ENCODE measurements at places on chromosomes 1 and 21.

GRCh38 chr1:241423541-241424479 is 66.8 kb upstream of the RGS7 start:
- peak; percentile 29 for DNase-seq

- DNase-seq: no peak
These were observed 45.1 kb downstream of the TRPM2 start for GRCh38 chr21:44398499-44398898.

DNA sequence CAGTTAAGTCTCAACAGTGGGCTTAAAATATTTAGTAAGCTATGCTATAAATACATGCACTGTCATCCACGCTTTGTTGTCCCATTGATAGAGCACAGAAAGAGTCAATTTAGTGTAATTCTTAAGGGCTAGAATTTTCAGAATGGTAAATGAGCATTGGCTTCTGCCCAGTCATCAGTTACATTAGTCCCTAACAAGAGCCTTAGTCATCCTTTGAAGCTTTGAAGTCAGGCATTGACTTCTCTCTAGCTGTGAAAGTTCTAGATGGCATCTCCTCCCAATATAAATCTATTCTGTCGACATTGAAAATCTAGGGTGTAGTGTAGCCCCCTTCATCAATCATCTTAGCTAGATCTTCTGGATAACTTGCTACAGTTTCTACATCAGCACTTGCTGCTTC is 12.0 kb upstream of the LPGAT1 start:
- DNase-seq: no peak

GRCh38 chr1:12657060-12657884 is 13.4 kb downstream of the AADACL4 start:
- DNase-seq: no peak

GRCh38 chr21:21165063-21165645 is 166.9 kb downstream of the NCAM2 start:
- no peak for DNase-seq

DNA sequence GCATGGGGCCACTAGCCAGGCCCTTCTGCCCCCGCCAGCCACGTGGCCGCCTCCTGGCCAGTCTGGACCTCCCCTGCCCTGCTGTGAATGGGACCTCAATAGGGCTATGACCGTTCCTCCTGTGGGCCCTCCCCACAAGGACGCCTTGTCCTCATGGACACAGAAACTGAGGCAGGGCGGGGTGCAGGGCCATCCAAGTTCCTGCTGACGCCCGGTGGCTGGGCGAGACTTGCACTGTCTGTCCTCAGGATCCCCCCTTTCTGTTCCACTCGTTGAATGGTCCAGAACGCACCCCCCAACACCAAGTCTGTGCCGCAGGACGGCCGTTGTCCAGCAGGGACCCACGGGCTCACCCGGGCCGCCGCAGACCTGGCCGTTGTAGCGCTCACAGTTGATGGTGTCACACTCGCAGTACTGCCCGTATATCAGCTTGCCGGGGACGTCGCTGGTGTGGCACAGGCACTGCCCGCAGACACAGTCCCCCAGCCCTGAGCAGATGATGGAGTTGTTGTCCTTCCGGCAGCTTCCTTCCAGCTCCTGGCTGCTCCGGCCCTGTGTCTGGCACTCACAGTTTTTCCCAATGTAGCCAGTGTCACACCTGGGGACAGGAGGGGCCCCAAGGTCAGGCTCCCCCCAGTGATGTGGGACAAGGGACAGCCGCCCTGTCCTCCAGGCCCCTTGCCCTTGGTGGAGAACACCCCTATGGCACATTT is 16.3 kb upstream of the PTTG1IP start:
- no peak for DNase-seq

DNA sequence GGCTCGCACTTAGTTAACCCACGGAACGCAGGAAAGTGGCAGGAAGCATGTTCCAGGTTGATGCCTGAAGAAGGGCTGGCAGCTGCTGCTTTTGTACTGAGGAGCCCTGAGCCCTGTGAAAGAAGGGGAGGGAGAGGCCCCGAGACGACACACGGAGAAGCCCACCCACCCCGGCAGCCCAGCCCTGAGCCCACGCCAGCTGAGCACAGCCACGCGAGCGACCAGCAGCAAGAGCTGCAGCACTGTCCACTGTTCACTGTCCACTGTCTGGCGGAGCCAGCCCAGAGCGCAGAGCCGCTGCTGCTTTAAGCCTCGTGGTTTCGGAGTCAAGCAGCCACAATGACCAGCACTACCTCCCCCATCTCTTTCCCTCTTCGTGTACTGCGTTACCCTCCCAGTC is 5.3 kb downstream of the LRRC47 start:
- DNase-seq: no peak

DNA sequence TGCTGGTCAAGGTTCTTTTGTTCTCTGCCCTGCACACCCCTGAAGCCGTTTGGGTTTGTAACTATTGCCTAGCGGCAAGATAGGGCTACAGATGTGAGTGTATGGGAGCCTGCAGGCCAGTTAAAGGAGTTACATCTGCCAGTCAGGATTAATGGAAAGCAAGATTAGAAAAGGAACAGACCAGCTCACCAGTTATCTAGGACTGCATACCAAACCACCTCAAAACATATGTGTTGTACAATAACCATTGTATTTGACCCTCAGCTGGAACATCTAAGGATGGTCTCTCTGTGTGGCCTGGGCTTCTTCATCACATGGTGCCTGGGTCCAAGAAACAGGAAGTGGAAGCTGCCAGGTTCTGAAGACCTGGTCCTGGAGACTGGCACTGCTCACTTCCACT is 52.5 kb upstream of the FBXO28 start:
- no peak for DNase-seq

DNA sequence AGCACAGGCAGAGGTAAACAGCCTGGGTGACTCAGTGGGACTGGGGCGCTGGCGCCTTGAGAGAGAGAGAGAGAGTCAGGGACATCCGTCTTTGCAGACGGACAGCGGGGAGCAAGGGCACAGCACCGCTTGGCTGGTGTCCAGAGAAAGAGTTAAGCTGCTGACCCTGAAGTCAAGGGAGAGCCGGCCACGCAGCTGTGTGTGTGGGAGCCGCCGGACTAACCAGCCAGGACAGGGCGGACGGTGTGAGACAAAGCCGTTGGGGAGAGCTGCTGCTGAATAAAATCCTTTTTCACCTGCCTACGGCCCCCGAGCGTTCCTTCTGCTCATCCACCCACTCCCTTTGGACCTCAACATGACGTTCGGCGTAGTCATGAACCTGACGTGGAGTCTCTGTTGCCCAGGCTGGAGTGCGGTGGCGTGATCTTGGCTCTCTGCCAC is 14.5 kb downstream of the CFAP74 start:
- no peak for DNase-seq

- DNase-seq: no peak
These were observed 34.7 kb downstream of the RGSL1 start for GRCh38 chr1:182484531-182485257.

DNA sequence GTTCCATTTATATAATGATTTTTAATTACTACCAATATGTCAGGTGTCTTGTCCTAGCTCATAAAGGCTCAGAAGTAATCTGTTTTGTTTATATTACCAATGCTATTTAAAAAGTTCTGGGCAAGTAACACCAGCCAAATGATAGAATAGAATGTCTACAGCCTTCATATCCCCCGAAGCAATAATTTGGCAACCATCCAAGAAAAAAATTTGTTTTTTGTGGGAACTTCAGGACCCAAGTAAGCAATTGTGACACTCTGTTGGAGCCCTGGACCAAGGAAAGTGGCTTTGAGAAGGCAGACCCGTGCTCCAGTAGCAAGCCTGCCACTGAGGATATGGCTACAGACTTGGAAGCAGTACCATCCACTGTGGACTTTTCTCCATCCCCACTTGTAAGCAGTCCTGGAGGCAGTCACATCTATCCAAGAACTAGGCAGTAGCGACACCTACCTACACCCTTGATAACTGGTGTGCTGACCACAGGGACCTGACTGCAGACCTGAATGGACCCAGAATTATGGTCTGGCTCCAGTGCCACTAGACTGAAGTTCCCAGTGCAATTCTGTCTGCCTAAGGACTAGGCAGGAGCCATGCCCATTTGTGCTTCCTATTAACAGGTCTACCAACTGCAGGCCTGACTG is 870.7 kb upstream of the ADGRL2 start:
- no peak for DNase-seq

DNA sequence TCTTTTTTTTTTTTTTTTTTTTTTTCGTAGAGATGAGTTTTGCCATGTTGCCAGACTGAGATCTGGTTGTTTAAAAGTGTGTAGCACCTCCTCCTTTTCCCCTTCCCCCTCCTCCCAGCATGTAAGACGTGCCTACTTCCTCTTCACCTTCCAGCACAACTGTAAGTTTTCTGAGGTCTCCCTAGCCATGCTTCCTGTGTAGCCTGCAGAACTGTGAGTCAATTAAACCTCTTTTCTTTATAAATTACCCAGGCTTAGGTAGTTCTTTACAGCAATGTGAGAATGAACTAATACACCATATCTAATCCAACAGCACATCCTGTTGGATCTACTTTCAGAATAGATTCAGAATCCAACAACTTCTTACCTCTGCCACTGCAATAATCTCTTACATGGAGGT is 111.1 kb downstream of the CLIC6 start:
- DNase-seq: no peak

DNA sequence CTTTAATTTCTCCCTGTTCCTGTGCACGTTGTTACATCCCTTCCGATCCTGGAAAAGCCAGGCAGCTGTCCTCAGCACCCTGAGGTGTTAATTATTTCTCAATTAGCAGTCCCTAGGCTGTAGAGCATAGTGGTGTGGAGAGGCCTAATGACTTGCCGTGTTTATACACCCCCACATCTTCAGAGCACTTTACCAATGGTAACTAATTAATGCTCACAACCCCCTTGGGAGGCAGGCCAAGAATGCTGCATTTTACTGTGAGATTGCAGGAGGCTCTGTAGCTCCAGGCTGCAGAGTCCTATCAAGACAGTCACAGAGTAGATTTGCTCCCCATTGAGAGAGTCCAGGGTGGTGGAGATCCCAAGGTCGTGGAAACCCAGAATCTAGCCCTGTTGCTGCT is 2.4 kb upstream of the PARS2 start:
- no peak for DNase-seq

DNA sequence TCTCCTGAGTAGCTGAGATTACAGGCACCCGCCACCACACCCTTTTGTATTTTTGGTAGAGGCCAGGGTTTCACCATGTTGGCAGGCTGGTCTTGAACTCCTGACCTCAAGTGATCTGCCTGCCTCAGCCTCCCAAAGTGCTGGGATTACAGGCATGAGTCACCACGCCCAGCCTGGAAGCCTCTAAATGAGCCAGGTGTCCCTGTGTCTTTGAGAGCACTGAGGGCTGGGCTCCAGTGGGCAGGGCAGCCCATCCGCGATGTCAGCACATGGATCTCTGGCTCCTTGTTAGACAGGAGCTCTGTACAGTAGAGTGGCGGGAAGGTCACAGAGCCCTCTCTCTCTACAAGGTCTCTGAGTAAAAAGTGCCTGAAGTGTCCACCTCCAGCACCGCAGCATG is 124.3 kb downstream of the PGBD5 start:
- no peak for DNase-seq

DNA sequence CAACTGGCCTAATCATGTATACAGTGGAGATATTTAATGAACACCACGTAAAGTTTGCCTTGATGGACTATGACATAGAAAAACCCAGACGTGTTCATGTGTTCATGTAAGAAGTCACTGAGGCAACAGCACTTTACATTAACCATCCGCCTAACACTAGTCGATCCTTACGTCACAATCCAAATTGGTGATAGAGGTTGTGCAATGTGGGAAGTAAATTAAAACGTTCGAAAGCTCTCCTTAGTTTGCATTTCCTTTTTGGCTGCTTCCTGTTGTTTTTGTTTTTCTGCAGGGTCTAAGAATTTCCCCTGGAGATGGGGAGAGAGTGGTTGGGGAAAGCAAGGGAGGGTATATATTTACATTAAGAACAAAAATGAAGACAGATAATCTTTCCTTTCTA is 587.5 kb upstream of the ADGRL2 start:
- no peak for DNase-seq

- DNase-seq: no peak
These were observed 418.2 kb downstream of the FAM72C start for GRCh38 chr1:143553627-143554026.

GRCh38 chr21:42598159-42598735 is 55.2 kb upstream of the PDE9A start:
- DNase-seq: no peak

GRCh38 chr1:204723131-204723787 is 37.7 kb upstream of the LRRN2 start:
- no peak for DNase-seq

DNA sequence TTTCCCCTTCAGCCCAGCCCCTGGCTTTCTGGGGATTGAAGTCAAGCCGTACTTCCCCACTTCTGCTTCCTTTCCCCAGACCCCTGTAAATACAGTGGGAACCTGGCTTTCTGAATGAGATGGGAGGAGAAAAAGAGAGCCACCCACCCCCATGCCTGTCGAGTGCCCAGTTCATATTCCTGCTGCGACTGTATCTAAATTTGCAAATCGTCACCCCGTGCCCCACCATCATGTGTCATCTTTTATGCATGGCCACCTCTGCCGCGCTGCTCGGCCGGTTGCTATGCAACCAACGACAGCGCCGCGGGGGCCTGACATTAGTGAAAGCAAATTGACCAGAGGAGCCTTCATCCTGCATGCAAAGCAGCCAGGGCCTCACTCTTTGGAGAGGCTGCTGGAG is 143.0 kb downstream of the ELAVL4 start:
- DNase-seq: no peak

DNA sequence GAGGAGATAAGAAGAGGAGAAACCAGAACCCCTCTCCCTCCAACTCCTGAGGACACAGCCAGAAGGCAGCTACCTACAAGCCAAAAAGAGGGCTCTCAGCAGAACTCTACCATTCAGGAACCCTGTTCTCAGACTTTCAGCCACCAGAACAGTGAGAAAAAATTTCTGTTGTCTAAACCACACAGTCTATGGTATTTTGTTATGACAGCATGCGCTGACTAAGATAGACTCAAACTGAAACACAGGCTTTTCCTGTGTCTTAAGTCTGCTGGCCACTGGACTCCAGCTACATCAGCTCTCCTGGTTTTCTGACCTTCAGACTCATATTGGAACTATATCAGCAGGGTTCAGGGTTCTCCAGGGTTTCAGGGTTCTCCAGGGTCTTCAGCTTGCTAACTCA is 126.5 kb upstream of the TNFSF4 start:
- no peak for DNase-seq

- no peak for DNase-seq
These were observed 11.4 kb downstream of the BLACAT1 start for GRCh38 chr1:205444300-205444930.

DNA sequence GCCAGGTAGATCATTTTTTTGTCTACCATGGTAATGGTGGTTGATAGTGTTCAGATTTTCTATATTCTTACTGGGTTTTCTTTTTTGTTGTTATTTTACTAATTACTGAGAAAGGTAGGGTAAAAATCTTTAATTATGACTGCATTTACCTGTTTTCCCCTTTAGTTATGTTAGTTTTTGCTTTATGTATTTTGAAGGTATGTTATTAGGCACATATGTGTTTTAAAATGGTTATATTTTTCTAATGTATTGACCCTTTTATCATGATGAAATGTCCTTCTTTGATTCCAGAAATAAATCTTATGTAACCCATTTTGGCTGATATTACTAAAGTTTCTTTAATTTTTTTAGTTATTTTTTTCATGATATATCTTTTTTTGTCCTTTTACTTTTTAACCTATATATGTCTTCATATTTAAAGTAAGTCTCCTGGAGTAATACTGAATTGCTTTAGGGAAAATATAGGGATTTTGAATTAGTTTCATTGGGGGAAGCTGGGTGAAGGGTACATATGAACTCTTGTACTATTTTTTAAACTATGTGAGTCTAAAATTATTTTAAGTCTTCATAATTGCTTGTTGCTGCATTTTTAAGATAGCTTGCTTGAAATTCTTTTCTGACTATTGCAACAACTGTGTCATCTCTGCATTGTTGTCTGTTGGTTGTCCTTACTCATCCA is 22.4 kb downstream of the SLC35A3 start:
- DNase-seq: no peak

Data from stimulated activated naive CD8-positive, alpha-beta T cell treated with anti-CD3 and anti-CD28 coated beads, Interleukin-15, amount 100 ng/mL, for 72 hours (primary cell).